Skeletal muscle cell (primary cell): ENCODE measurements at places on chromosomes 4 and X.

DNA sequence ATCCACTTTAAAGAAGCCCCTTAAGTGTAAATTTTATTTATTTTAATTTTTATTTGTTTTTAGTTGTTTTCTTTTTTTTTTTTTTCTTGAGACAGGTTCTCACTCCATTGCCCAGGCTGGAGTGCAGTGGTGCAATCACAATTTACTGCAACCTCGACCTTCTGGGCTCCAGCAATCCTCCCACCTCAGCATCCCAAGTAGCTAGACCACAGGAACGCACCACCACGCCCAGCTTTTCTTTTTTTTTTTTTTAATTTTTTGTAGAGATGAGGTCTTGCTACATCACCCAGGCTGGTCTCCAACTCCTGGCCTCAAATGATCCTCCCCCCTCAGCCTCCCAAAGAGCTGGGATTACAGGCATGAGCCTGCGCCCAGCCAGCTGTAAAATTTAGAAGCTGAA lies 6.0 kb downstream of the SAT1 start:
- DNase-seq, result no peak

GRCh38 chr4:119209586-119209985 lies 2.9 kb upstream of the USP53 start:
- no peak for DNase-seq

DNA sequence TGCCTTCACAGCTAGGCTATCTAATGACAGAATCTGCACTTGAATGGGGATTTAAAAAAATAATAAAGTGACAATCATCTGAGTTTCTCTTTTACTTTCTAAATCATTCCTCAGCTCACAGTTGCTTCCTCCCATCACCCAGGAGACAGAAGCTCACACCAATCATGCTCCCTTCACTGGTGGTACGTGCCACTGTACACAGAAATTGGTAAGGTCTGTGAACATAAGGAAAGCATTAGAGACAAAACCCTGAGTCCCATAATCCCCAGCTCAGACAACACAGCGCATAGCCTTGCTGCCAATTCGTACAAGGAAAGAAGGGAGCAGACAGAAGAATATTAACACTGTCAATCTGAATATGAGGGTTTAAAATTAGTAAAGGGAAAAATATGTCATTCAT lies 133.1 kb downstream of the IDS start:
- DNase-seq, result peak; percentile 53

DNA sequence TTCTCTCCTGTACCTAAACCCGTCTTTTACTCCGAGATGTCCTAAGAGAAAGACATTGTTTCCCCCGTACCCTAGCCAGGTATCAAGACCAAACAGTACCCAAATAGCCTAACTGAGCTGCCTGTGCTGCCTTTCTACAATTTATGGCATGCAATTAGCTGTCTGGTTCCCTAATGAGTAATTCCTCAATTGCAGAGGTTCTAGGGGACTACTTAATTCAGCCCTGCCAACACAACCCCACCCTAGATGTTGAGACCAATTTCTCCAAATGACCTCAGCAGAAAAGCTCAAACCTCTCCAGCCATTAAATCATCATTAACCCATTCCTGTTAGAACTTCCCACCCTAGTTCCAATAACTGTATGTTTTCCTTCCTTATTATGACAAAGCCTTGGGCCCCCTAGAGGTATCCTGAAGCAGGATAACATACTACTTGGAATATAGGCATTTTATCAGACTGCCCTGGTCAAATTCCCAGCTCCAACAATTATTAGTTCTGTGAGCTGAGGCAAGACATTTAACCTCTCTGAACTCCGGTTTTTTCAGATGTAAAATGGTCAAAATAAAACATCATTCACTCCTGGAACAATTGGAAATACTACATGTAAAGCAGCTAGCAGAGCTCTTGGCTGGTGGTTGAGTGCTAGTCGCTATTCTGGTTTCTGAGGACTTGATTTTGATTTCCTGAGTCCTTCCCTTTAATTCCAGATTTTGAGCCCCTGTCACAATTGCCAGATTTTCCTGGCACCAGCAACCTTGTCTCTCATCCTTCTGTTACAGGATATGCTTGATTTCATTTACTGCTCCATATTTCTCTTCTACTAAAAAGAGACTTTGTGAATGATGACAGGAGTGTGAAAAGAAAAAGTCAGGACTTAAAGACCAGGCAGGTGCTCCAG lies 244.6 kb upstream of the TENM3 start:
- no peak for DNase-seq

GRCh38 chrX:135425026-135425965 lies 3.6 kb downstream of the SMIM10L2A start:
- no peak for DNase-seq

DNA sequence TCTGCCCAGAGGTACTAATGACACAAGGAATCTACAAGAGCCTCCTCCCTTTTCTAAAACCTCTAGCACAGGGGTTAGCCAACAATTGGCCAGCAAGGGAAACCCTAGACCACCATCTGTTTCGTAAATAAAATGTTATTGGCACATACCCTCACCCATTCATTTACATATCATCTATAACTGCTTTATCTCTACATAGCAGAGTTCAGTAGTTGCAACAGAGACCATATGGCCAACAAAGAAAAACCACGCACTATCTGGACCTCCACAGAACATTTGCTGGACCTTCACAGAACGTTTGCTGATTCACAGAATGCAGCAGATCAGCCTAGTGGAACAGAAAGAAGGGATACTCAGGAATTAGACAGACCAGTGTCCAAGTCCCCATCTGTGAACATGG lies 9.4 kb downstream of the SLC2A9 start:
- DNase-seq, result no peak

- no peak for DNase-seq
Observed at GRCh38 chrX:130834830-130835229, 68.2 kb downstream of the ENOX2 start.

GRCh38 chrX:115289465-115289864 lies at the start of gene LUZP4:
Gene LUZP4 (plus strand): TSS chrX:115289715. CDS start chrX:115289760, 45 bp downstream.
- DNase-seq, result no peak

DNA sequence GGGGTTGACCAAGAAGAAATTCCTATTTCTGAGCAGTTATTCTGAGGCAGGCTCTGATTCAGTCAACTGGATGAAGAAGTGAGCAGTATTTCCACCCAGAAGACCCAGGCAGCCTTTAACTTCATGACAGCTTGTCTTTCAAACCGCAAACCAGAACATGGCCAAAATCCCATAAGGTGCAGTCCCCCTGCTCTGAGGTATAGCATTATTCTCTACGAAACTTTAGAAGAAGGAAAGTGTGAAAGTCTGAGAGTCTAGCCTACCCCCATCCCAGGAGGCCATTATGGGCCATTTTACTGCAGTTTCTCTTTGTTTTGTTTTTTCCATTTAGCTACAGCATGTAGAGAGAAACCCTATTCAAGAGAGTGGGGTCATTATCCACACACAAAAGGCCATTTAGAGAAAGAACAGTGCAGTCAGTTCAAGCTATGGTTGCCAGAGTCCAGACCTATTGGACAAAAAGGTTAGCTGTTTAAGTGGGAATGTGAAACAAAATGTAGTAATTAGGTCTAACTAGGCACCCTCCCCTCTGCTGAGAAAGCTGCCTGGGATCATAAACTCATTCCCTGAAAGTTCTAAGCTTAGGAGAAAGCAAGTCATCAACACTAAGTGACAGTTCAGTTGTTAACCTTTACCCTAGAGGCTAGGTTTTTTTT lies 52.1 kb upstream of the RASGEF1B start:
- no peak for DNase-seq

GRCh38 chr4:92050875-92051274 lies 252.9 kb upstream of the GRID2 start:
- DNase-seq, result no peak

GRCh38 chrX:110138557-110138956 lies 135.6 kb downstream of the TMEM164 start:
- no peak for DNase-seq

- DNase-seq, result no peak
Observed at GRCh38 chr4:79854856-79855502, 218.1 kb downstream of the ANTXR2 start.

DNA sequence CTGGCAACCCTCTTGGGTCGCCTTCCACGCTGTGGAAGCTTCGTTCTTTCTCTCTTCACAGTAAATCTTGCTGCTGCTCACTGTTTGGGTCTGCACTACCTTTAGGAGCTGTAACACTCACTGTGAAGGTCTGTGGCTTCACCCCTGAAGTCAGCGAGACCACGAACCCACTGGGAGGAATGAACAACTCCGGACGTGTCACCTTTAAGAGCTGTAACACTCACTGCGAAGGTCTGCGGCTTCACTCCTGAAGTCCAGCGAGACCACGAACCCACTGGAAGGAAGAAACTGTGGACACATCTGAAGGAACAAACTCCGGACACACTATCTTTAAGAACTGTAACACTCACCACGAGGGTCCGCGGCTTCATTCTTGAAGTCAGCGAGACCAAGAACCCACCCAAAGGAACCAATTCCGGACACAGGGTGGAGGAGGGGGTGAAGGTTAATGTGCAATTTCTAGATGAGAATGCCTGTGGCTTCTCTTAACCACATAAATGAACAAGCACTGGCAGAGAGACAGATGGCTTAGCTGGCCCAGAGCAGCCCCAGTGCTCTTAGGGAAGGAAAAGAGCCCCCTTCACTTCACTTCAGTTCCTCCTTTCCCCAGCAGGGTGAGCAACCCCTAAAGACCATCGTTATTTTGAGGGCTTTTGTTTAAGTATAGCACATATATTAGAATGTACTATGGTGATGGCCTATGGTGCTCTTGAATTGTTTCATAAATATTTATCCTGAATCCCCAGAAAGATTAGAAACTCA lies 73.0 kb downstream of the LUZP4 start:
- no peak for DNase-seq

- DNase-seq, result no peak
Observed at GRCh38 chr4:128775916-128776315, 33.6 kb upstream of the JADE1 start.

DNA sequence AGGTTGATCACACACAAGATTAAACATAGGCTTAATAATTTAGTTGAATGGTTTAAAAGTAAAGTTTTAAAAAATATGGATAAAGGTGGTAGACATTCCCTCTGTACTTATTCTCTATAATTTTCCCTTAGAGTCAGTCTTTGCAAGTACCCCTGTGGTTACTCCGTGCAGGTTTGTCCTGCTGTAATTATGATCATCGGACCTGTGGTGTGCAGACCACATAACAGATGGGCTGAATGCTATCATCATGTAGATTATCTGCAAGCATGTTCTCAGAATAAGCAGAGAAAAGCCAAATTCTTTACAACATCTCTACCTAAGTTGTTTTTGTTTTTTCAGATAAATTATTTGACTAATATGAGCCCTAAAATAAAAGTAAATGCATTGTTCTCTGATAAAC lies 146.8 kb downstream of the FSTL5 start:
- no peak for DNase-seq

DNA sequence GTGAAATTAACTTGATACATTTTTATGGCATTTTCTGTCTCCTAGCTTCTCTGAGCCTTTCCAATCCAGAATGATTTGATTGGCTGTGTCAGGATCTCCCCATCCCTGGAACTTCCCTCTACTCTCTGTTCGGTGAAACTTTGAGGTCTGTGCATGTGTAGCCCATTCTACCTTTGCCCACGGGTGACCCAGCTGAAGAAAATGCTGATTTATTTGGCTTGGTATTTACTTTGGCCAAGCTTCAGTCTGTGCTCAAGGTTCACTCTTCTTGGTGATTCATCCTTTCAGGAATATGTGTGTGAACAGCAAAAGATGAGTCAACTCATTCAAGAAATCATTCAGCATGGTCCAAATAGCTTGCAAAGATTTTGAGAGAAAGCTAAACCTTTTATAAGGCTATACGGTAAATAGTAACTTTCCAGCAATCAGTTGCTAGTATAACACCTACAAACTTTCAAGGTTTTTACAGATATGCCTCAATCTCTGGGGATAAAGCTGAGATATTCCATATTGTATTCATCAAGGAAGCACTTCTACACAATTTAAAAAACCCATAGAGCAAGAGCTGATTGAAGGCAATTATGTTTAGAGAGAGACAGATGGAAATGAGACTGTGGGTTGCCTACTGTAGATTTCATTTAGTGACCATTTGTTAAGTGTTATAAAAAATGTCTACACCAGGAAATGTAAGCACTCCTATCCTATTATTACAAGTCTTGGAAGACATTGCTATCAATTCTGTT lies 233.9 kb upstream of the CXXC4 start:
- peak; percentile 81 for DNase-seq

DNA sequence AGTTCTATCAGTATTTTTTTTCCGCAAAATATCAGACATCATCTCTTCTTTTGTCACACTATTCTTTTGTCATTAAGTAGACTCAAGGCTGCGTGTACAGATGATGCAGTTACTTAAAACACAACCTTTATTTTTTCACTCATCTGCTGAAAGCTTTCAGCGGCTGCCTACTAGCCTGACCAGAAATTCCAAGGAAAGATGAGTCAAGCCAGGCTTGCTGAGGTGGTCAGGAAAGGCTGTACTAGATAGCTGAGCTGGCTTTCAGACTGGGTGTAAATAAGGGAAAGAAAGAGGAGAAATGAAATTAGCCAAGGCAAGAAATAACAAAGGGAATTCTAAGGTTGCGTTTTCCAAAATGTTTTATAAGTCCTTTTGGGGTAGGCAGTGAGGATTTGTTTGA lies 17.9 kb downstream of the STK26 start:
- DNase-seq, result peak; percentile 24

DNA sequence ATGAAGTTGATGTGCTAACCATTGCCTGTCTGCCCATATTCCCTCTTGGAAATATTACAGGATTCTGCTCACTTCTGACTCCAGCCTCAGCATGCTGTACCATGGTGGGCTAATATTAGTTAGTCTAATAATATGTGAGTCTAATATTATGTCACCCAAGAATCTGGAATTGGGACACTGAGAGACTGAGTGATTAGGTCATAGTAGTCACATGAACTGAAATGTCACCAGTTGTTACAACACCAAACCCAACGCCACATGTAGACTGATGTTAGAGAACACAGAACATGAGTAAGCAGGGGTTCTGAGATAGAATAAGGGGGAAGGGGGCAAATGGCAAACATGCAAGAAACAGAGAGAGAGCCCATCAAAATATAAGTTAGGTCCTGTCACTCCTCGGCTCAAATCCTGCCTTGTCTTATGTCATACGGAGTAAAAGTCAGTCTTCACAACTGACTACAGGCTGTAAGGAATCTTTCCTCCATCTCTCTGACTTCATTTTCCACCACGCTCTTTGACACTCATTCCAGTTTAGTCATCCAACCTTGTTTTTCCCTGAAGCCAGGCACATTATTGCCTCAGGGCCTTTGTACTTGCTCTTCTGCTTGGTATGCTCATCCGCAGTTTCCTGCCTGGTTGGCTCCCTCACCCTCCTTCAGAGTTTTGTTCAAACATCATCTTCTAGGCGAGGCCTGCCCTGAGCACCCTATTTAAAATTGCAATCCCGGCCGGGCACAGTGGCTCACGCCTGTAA lies 9.6 kb upstream of the SLAIN2 start:
- DNase-seq, result peak; percentile 58

GRCh38 chrX:49260221-49260985 lies 4.1 kb downstream of the FOXP3 start:
- DNase-seq, result no peak
